Stomach (tissue), 19 donors: ENCODE measurements at places on chromosomes 7 and 10.
A peak's percentile ranks its signal among the peaks of the same experiment; 100 is the strongest.

DNA sequence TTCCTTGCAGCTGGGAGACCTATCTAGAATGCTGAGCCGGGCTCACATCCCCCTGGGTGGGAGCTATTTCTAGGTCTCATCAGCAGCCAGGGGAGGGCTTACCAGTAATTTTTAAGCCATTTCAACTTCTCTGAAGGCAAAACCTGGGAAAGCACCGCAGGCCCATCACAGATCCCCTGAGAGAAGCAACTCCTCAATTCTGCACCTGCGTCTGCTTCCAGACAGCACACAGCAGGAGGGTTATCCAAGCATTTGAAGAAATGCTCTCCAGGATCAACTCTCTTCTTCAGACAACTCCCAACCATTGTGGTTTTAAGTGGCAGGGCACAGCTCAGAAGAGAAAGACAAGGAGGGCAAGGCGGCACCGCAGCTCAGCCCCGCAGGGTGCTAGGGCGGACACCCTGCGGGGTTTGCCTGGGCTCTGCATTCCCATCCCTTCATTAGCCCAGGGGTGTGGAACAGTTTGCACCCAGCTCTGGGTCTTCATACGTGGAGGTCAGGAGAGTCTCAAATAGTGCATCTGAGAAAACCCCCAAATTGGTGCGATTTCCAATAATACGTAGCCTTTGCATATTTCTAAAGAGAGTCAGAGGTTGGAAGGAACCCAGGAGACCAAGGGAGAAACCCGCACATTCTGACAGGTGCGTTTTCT is 618.7 kb downstream of the DNAJB6 start:
- H3K4me3 ChIP-seq = no peak overlapping the region
- H3K27me3 ChIP-seq = no peaks in the 10 kb centered on the region
- H3K4me1 ChIP-seq = no peaks in the 10 kb centered on the region
- no peaks in the 10 kb centered on the region for H3K36me3 ChIP-seq
- no peak overlapping the region for H3K27ac ChIP-seq

DNA sequence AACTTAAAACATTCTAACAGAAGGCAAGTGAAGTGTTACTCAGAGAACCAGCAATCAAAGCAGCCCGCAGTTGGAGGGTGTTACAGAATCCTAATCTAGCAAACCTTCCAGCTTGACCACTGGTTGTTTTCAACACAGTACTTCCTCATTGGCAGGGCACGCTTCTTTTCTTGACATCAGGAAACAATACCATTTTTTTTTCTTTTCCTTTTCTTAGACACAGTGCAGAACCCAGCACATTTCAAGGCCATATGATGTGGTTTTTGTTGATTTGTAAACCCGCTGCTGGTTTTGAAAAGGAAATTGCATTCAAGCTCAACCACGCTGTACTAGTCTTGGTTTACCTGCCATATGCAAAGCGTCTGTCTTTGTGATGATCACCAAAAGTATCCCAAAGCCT is 33.4 kb downstream of the RHOBTB1 start:
- peak; percentile 74 for DNase-seq
- peaks cover 94% of the 10 kb centered on the region for H3K4me1 ChIP-seq
- no peaks in the 10 kb centered on the region for H3K27me3 ChIP-seq
- no peak overlapping the region for H3K4me3 ChIP-seq
- H3K36me3 ChIP-seq = no peaks in the 10 kb centered on the region
- peak overlapping the region; percentile 57 for H3K27ac ChIP-seq

DNA sequence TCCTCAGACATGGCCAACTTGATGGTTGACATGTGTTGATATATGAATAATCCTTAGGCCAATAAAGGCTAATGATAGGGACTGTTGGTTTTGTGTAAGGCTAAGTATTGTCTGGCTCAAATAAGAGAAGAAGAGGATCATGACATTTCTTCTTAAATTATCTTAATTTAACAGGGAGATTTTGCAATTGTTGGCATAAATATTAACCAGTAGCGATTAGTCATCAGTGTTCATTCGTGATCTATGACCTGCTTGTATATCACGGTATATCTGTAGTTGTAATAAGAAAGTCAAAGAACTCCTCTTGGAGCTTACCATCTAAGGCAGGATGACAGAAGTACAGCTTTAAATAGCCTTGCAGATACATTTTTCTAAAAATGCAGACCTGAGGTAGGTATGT is 196.4 kb downstream of the CREB5 start:
- H3K4me1 ChIP-seq = no peaks in the 10 kb centered on the region
- no peak overlapping the region for H3K4me3 ChIP-seq
- no peak for DNase-seq
- no peak overlapping the region for H3K27ac ChIP-seq

- no peaks in the 10 kb centered on the region for H3K27me3 ChIP-seq
- H3K27ac ChIP-seq = peak overlapping the region; percentile 88
- H3K36me3 ChIP-seq = no peaks in the 10 kb centered on the region
- DNase-seq = peak; percentile 67
- peaks cover 21% of the 10 kb centered on the region for H3K4me1 ChIP-seq
Measured at GRCh38 chr10:73625004-73625883, 16.0 kb downstream of the MYOZ1 start.

- no peak overlapping the region for H3K4me3 ChIP-seq
- no peaks in the 10 kb centered on the region for H3K27me3 ChIP-seq
- H3K4me1 ChIP-seq = no peaks in the 10 kb centered on the region
- no peak for DNase-seq
- no peaks in the 10 kb centered on the region for H3K36me3 ChIP-seq
- no peak overlapping the region for H3K27ac ChIP-seq
Measured at GRCh38 chr10:74437822-74438221, 286.8 kb downstream of the ADK start.

DNA sequence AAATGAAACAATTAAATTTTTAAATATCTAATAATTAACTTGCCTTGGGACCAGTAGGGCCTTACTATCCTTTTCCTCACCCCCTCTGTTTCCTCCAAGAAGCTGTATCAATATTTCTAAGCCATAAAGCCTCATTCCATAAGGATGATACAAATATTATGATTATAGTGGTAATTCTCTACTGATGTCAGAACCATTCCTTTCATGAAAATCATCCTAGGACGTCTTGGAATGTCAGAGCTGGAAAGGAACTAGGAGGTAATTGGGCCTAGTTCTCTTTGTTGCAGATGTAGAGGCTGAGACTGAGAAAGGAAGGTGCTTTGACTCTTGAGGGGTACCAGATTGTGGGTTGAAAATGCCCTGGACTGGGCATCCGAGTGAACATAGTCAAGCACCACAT is 766.7 kb upstream of the GHITM start:
- H3K27me3 ChIP-seq = no peaks in the 10 kb centered on the region
- no peaks in the 10 kb centered on the region for H3K4me1 ChIP-seq
- H3K27ac ChIP-seq = no peak overlapping the region
- no peak overlapping the region for H3K4me3 ChIP-seq
- no peak for DNase-seq

DNA sequence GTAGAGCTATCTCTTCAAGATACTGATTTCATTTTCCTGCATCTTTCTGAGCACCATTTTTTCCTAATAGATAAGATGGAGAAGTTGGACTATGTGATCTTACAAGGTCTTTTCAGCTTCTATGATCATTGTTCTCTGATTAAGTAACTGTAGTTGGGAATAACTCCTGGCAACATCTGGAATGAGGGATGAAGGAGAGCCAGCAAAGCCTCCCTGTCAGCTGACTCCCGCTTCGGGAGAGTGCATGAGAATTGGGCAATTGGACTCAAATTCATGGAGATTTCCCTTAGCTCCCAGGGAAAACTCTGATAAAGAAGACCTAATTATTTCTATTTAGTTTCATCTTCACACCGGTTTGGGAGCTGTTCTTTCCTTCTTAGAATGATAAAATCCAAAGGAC is 146.1 kb downstream of the CCDC71L start:
- H3K27me3 ChIP-seq = no peaks in the 10 kb centered on the region
- H3K27ac ChIP-seq = no peak overlapping the region
- H3K4me3 ChIP-seq = no peak overlapping the region
- H3K36me3 ChIP-seq = no peaks in the 10 kb centered on the region
